ENCODE measurements at places on chromosomes 2 and 18.

- DNase-seq = no peak
These were observed 274.0 kb upstream of the FIGN start for GRCh38 chr2:164009756-164010337.

DNA sequence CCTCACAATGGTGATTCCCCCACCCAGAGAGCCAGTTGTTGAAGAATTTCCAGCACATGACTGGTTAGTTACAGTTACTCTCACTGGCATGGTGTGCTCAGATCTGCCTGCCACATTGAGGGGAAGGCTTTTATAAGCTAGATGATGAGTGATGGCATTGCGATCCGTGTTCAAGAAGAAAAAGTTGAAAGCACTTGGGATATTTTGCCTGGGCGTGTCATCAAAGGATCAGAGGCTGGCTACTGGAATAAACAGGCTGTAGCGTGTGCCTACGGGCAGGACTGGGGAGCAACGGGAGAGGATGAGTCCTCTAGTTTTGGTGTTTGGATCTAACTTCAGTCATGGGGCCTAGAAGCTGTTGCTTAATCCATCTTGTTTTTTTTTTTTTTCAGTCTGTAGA lies 175.0 kb downstream of the SETBP1 start:
- DNase-seq = no peak

DNA sequence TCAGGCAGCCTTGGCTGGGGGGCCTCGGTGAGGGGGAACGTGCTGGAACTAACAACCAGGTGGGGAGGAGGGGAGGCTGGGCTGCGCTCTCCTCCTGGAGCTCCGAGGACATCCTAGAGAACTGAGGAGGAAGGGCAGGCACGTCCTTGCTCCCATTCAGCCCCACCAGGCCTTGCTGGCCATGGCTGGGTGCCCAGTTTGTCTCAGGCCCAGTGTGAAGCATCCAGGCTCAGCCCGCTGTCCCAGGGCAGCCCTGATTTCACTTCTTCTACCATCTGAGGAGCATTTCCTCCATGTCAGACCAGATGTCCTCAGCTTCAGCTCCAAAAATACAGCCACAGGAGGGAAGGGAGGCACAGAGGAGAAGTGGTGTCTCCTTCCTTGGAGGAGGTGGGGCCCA lies 125.4 kb downstream of the CELF4 start:
- no peak for DNase-seq

GRCh38 chr2:25274868-25275574 lies 66.7 kb downstream of the DNMT3A start:
- no peak for DNase-seq

GRCh38 chr2:162769066-162769465 lies 69.5 kb downstream of the KCNH7 start:
- no peak for DNase-seq

DNA sequence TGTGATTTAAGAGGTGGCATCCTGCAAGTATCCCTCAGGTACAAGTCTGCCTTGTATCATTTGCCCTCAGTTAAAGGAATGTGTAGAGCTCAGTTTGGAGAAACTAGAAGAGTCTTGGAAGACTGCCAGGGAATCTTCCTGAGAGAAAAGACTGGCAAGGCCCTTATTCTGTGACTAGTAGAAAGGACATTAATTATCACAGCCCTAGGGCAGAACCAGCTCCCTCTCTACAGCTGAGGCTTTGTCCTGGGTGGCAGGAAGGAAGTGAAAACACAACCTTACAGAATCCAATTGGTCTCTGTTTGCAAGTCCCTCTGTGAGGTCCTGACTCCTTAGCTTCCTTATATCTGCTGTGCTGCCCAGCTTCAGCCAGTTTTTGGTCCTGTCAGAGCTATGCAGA lies 385.9 kb upstream of the CYRIA start:
- DNase-seq = no peak

GRCh38 chr18:26544451-26544850 lies 3.9 kb downstream of the KCTD1 start:
- no peak for DNase-seq

DNA sequence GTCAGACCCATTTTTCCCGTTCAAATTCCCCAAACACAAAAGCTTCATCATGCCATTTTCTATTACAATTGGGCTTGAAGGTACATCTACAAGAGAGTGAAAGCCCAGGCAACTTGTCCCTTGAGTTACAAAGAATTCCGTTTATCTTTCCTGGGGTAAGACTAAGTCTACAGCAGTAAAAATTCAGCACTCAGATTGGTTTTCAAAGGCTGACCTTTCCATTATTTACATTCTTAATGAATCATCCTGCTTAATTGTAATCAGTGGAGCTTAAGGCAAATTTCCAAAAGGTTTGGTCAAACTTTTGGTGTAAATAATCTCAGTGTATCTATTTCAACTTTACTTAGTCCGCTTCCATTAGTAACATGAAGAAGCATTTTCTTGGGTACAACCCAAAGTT lies 33.4 kb upstream of the ST3GAL5 start:
- no peak for DNase-seq

GRCh38 chr2:23709311-23709710 lies 217.6 kb downstream of the ATAD2B start:
- DNase-seq = no peak

DNA sequence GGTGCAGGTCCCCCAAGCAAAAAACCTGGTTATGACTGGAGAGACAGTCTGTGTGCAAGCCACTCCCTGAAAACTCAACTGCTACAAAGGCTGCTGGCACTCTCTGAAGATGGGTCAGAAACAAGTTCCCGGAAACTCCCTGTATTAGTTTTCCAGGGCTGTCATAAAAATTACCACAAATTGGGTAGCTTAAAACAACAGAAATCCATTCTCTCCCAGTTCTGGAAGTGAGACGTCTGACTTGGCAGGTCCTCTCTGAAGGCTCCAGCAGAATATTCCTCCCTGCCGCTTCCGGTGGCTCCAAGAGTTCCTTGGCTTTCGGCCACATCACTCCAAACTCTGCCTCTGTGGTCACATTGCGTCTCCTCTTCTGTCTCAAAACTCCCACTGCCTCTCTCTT lies 30.1 kb upstream of the SERPINE2 start:
- no peak for DNase-seq

DNA sequence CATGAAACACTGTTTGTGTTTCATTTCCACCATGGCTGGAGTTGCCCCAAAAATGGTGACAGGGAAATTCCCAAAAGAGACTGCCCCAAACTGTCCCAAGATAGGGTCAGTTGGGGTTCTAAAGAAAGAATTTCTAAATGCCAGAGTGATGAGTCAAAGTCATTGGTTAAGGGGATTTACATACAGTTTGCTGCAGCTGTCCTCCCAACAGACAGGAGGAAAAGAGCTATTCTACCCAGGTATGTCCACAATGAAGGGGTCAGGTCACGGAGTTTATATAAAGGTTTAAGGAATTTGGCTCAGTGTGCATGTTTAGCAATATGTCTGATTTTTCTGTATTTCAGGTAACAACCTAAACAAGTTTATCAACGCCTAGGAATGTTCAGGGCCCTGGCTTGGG lies 344.1 kb downstream of the TDRD15 start:
- no peak for DNase-seq

- peak; percentile 74 for DNase-seq
These were observed 185.6 kb upstream of the COL3A1 start for GRCh38 chr2:188788621-188789020.

DNA sequence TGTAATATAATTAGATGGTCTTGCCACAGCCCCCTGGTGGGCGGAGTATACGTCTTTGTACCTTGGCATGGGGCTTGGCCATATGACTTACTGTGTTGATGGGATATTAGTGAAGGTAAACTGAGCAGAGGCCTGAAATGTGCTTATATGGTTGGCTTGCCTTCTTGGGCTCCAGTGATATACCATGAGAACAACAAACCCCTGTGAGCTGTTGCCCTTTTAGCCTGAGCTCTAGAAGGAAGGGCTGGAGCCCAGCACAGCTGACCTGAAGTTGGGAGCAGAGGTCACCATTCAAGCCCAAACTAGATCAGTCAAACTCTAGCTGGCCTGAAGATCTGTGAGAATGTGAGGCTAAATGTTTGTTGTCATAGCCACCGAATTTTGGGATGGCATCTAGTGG lies 75.2 kb upstream of the CD302 start:
- no peak for DNase-seq

GRCh38 chr2:203987959-203988358 lies 51.4 kb downstream of the ICOS start:
- no peak for DNase-seq

DNA sequence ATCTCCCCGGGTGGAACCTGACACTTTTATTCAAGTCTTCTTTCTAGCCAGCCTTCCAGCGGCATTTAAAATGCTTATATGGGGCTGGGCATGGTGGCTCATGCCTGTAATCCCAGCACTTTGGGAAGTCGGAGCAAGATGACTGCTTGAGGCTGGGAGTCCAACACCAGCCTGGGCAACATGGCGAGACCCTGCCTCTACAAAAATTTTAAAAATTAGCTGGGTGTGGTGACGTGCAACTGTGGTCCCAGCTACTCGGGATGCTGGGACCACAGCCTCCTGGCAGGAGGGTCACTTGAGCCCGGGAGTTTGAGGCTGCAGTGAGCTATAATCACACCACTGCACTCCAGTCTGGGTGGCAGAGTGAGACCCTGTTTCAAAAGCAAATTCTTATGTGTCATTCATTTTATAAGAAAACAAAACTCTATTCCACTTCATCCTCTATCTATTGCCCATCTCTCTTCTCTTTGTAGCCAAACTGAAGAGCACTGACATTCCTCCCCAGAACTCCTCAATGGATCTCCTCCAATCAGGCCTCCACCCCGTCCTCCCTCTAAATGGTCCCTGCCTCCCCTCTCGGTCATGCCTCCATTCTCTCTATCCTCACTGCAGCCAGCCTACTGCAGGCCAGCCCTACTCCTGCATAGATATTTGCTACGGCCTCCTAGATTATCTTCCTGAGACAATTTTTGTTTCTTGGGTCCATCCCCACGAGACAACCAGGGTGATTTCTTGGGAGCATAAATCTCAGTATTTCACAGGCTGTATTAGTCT lies 18.0 kb upstream of the RHOB start:
- no peak for DNase-seq

DNA sequence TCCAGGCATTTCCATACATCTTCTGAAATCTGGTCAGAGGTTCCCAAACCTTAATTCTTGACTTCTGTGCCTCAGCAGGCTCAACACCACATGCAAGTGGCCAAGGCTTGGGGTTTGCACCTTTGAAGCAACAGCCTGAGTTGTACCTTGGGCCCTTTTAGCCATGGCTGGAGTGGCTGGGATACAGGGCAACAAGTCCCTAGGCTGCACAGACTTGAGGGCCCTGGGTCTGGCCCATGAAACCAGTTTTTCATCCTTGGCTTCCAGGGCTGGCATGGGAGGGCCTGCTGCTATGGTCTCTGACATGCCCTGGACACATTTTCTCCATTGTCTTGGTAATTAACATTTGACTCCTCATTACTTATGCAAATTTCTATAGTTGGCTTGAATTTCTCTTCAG lies 988.8 kb upstream of the CNTNAP5 start:
- no peak for DNase-seq

DNA sequence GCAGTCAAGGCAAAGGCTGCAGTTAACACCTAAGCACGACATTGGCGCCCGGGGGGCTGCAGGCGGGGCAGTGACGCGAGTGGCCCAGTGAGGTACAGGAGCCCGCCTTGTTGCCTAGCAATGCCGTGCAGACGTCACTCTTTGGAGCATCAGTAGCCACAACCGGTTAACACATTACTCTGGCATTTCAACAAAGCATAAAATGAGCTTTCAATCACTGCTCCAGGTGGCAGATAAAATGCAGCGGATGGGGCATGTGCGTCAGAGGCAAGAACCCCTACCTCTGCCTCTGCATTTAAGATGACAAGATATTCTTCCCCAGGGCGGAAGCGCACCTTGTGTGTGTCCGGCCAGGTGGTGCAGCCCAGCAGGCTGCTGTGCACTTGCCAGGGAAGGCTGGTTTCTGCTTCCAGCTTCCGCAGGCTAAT lies 139.4 kb downstream of the MTCL1 start:
- no peak for DNase-seq

DNA sequence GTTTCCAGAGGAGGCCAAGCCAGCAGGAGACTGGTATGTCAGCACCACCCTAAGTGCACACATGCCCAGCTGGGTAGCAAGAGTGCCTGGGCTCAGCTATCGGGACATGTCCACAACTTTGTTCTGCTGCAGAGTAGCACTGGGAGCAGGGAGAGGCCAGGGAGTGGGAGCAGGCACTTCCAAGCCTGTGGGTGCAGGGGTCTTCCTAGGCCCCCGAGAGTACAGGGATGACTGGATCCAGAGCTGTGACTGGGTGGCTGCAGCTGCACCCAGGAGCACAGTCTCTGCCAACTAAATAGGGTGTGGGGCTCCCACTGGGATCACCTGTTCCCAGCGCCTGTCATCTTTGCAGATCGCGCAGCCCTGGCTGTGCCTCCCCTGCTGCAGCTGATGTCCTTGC lies 256.0 kb upstream of the HNMT start:
- no peak for DNase-seq

DNA sequence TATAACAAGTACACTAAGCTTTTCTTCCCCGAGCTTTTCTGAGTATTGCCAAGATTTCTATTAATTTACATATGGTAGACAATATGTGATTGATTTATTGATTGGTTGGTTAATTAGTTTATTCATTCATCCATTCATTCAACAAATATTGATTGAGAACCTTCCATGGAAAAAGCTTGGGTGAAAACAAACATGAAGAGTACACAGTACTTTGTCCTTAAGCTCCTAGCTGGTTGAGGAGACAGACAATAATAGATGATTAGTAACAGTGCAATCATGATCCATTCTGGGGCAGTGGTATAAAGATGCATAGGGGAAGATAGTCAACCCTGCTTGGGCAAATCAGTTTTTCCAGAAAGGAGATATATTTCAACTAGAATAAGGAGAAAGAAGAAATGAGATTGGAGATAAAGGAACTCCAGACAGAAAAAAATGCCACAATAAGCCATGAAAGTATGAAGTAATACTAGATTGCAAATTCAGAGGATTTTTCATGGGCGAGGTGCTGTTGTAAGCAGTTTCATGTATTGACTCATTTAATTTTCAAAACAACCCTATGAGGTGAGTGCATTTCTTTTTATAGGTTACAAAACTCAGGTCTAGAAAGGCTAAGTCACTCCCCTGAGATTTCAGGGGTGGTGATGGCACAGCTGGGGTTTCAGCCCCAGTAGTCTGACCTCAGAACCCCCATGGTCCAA lies 129.5 kb downstream of the RND3 start:
- no peak for DNase-seq

GRCh38 chr2:24228470-24228869 lies 53.6 kb downstream of the FAM228A start:
- no peak for DNase-seq

- DNase-seq = no peak
These were observed 17.9 kb upstream of the ARHGAP25 start for GRCh38 chr2:68716604-68717304.

- no peak for DNase-seq
These were observed 1.2 kb upstream of the ZCCHC2 start for GRCh38 chr18:62521593-62521992.

DNA sequence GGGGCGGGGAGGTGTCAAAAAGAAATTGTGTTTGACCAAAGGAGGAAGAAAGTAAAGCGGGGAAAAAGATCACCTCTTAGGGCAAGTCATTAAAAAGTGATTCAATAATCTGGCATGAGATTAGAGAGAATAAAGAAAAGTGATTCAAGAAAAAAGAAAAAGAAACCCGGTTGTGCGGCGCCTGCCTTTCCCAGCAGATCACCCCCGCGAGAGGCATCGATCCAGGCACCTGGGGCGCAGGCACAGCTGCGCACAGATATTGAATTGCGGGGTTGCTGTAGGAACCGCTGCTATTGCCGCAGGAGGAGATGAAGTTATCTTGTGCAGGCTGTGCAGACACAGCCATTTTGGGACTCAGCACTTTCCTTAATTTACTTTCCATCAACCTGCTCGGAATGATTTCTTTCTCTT lies 71.2 kb downstream of the PLB1 start:
- no peak for DNase-seq

GRCh38 chr2:223113161-223113560 lies 61.2 kb downstream of the KCNE4 start:
- DNase-seq = no peak

Measured in fibroblast of skin of left quadriceps (primary cell).